ENCODE measurements at places on chromosomes 2 and 18.

GRCh38 chr2:240155048-240155744 is 14.7 kb upstream of the OTOS start:
- no peak for DNase-seq

DNA sequence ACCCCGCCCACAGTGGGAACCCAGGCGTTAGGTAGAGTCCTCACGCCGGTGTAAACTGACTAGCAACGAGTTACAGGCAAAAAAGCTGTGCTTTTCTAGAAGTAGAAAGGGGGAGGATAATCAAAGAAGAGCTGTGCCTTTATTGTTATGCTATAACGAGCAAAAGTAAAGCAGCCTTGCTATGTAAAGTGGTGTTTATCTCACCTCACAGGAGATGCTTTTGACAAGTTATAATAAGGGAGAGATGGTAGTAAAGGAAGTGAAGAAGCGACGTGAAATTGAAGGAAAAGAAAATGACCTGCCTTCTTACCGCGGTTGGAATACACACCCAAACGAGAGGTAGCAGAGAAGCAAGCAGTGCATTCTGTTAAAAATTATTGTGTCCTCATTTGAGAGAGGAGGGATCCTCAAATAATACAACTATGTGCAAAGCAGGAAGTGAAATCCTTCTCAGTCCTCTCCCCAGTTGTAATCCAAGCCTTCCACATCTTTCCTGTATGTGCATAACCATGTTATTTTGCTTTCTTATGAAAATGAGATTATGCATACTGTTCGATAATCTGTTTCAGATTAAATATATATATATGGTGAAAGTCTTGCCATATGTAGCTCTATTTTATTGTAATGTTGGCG is 962 bp downstream of the TANK start:
- no peak for DNase-seq

DNA sequence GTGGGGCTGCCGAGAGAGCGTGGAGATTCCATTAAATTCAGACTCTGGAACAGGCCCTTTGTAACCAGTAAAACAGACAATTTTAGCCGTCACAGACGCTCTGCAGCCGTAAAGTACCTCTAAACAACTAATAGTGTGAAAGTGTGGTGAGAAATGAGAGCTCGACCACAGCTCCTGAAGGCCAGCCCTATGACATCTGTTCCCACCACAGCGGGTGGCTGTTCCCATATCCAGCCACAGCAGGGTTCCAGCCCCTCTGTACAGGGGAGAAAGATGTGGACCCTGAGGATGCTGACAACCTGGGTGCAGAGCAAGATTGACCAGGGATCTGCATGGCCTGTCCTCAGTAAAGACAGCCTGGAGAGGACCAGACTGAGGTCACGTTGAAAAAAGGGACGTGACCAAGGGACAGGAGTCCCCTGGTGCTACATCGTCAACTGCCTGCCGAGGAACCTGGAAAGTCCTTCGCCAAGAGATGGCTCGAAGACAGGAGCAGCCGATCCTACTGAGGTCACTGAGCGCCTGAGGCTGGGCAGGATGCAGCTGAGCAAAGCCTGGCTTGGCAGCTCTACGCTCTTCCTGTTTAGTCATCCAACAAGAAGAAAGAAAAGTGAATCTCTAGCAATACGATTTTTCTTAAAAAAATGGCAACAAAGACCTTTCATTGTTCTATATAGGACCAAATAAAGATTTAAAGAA is 831.7 kb downstream of the RNF144A start:
- DNase-seq: no peak

GRCh38 chr2:235006461-235006860 is 54.6 kb downstream of the SH3BP4 start:
- DNase-seq: no peak

GRCh38 chr2:16155766-16156165 is 215.4 kb downstream of the MYCN start:
- no peak for DNase-seq

DNA sequence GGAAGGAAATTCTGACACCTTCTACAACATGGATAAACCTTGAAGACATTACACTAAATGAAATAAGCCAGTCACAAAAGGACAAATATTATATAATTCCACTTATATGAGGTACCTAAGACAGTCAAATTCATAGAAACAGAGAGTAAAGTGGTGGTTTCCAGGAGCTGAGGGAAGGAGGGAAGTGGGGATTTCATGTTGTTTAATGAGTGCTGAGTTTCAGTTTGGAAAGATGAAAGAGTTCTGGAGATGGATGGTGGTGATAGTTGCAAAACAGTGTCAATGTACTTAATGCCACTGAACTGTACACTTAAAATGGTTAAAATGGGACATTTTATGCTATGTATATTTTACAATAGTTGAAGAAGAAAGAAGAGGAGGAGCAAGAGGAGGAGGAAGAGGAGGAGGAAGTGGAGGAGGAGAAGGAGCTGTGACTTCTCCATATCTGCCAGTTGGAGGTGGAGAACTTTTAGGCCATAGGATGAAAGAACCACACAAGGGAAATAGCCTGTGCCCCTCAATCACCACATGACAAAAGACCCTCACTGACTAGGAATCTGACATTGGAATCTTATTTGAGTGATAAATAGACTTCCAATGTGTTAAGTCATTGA is 55.3 kb upstream of the LGALSL start:
- DNase-seq: no peak

DNA sequence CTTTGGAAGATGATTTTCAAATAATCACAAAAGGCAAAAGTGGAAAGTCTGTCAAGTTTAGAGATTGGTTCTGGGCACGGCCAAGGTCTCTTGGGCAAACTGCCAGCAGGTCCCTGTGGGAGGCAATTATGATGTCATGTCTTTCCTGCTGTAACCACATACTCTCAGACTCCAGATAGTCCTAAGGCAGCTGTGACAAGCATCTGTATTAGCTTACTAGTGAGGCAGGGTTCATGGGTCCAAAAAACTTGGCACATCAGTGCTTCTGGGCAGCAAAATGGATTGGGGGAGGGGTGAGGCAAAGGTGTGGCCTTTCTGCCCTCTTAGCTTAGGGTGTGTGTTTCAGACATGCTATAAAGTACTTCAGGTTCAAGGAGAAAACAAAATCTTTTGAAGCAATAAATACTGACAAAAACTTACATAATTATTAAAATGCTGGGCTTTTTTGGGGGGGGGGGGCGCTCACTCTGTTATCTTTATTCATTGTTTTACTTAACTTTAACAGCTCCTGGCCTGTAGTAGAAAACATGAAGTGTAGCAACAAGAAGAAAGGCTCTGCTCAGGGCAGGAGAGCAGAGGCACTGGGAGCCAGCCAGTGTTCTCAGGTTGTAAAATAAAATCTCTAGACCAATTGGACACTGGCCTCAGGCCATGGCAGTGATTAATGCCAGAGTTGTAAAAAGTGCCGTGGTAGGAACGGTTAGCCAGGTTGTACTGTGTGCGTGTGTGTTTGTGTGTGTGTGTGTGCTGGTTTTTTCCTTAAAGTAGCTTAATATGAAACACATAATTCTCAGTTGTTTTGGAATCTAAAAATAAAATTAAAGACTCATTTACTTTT is 14.3 kb upstream of the TANC1 start:
- DNase-seq: peak; percentile 39

GRCh38 chr2:105611811-105612424 is 132.8 kb upstream of the NCK2 start:
- no peak for DNase-seq

- DNase-seq: no peak
Measured at GRCh38 chr2:64989982-64990614, 899 bp downstream of the SLC1A4 start.

DNA sequence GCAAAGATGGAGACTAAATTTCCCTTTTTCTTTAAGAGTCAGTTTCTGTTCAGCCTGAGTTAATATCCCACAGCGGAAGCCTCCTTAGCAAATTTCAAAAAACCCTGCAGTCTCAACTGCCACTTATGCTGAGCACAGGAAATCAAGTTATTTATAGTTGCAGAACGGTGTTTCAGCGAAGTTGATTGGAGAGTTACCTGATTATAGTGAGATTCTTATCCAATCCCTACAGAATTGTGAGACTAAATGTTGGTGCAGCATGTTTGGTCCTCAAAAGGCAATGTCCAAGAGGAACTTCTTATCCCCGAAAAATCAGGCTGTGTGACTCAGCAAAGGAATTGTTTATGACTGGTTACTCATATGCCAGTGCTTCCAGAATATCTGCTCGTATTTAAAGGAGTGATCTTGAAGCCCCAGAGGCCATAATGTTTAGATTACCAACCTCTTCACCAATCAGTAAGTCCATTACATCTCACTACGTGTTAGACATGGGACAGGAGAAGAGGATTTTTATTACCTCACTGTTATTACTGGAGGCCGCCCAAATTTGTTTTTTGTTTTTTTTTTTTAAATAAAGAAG is 67.9 kb downstream of the LRRFIP1 start:
- DNase-seq: peak; percentile 74

DNA sequence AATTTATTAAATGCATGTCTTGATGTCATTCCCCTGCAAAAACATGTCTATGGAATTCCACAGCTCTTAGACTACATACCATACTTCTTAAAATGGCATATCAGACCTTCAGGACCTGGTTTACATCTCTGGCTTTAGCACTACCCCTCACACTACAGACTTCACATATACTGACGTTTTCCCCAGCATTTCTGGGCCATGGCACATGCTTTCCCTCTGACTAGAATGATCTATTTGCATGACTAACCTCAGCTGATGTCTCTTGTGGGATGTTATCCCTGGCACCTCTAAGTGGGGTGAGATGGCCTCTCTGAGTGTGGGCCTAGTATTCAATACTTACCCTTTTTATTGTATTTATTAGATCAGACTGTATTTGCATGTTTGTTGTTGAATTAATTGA is 381.6 kb downstream of the ERBB4 start:
- no peak for DNase-seq

DNA sequence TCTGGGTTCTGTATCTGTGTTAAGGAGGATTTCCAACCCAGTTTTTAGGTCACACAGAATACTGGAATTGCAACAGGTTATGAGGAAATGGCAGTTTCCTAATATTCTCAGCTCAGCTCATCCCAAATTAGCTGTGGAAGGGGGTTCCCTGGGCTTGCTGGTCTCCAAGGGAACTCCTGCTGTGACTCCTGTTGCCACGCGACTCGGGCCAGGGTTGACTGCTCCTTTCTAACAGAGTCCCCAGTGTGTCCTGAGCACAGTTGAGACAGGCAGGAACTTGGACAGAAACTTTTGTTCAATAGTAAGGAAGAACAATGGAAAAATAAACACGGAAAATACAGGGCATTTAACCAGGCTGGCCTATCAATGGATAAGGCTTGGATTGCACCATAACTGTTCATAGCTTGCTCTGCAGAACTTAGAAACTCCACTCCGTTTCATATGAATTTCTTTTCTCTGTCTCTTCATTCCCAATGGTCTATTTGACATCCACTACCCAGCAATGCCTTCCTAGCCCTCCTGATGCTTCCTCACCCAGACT is 3.8 kb upstream of the ROCK2 start:
- DNase-seq: no peak

- DNase-seq: no peak
Measured at GRCh38 chr18:36465970-36466369, 168.5 kb downstream of the FHOD3 start.

- DNase-seq: no peak
Measured at GRCh38 chr2:110837446-110838409, 105.4 kb downstream of the ACOXL start.

GRCh38 chr18:37430357-37431076 is 135.1 kb downstream of the CELF4 start:
- no peak for DNase-seq

DNA sequence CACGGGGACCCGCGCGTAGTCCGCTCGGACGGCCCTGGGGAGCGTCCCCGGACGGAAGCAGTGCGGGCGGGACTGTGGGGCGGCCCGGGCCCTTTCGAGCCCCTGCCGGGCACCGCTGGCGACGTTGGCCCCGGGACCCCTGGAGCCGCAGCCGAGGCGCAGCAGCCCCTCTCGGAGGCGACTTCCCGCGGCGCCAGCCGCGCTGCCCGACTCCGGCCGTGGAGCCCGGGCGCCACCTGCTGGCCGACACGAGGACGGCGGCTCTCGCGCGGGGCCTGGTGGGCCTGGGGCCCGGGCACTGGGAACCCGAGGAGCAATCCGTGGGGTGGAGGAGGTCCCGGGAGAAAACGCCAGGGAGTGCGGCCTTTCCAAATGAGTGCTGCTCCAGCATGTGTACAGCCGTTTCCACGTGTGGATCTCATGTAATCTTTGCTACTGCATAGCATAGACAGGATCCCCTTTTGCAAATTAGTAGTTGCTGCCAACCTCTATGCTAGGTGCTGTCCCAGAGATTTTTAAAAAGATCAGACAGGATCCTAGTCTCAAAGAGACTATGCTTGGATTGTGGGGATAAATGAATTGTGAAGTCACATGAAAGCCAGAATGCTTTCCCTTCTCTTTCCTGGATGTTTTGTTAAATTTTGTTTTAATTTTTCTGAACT is 4.0 kb downstream of the ID2 start:
- no peak for DNase-seq

- DNase-seq: peak; percentile 16
Measured at GRCh38 chr2:147204102-147204501, 640.7 kb upstream of the ACVR2A start.

GRCh38 chr2:44515416-44515815 is 153.7 kb downstream of the CAMKMT start:
- DNase-seq: no peak

- no peak for DNase-seq
Measured at GRCh38 chr2:85388878-85389538, 21.2 kb downstream of the CAPG start.

DNA sequence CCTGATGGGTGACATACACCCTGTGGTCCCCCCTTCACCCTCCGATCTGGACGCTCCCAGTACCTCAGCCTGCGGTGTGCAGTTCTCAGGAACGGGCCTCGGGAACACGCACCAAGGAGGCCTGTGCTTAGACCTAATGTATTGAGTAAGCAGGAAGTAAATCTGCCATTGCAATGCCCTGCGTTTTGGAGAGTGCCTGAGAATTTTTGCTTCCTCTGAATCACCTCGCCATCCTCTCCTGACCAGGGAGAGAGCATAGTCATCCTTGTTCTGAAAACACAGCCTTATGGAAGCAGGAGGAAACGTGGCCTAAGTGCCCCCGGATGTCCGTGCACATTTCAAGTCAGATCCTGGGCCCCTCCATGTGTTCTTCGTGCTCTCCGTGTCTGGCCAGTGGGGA is 272.2 kb downstream of the NDUFA10 start:
- no peak for DNase-seq

DNA sequence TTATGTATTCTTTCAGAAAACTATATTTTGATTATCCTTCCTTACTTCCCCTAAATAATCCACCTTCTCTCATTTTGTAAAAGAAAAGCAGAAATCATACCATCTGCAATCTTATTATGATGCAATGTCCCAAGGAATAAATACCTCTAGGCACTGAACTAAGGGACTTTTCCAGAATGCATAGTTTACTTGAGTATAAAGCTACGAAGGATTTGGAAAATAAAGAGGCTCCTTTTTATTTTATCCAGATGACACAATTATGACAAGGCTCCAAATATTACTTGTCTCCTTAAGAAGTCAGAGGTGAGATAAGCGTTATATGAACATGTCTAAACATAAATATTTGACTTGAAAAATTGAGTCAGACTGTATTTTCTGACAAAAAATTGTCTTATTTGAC is 72.1 kb downstream of the COL3A1 start:
- DNase-seq: no peak

GRCh38 chr2:171404719-171405118 is 29.1 kb downstream of the METTL8 start:
- no peak for DNase-seq

GRCh38 chr2:128639693-128640092 is 321.0 kb upstream of the HS6ST1 start:
- DNase-seq: no peak
